SJCRH30 (cell line): ENCODE measurements at places on chromosomes 4 and X. TPM values are rescaled to one million over a fixed set of nuclear protein-coding genes. Genes with fewer than 3 reads are reported as not detected.

GPR50 gene
- total RNA-seq, result not detected in 2 replicates

BRS3 gene
- total RNA-seq, result not detected in 2 replicates

SSX1 gene
- not detected in 2 replicates for total RNA-seq

SPANXN2 gene
- total RNA-seq, result not detected in 2 replicates

TECRL gene
- total RNA-seq, result not detected in 2 replicates

STPG2 gene
- total RNA-seq, result not detected in 2 replicates

KCTD8 gene
- not detected in 2 replicates for total RNA-seq

- DNase-seq, result no peak
These were observed 148.1 kb downstream of the PPARGC1A start for GRCh38 chr4:23741681-23742191.

GRCh38 chrX:71053217-71053621 lies 14.9 kb downstream of the SNX12 start:
- DNase-seq, result no peak

DNA sequence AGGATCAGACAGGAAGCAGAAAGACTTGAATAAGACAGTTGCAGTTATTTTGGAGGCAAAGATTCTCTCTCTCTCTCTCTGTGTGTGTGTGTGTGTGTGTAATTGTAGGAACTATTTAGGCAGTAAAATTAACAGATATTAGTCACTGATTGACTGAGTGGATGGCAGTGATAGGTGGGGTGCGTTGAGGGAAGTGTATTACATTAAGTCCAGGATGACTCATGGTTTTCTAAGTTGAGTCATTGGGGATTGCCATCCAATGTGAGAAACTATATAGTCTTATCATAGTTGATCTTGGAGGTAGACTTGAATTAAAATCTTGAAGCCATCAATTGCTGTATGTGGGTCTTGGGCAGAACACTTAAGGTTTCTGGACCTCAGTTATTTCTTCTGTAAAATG lies 75.4 kb downstream of the AR start:
- DNase-seq, result no peak

DNA sequence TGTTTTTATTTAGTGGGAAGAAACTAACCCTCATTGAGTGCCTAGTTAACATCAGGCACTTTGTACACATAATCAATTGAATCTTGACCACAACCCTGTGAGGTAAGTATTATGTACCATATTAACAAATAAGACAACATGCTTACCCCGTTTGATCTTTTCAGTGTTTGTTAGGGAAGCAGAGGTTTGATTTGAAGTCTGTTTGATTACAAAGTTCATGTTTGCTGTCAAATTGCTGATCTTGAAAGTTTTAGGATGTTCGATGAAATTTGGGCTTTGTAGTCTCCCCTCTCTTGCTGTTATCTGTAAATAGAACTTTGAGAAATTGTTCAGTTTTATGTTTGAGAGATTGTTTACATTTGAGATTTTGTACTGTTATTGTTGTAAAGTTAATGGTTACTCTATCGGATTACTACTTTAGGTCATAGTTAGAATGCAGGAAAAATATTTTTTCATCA lies 13.4 kb upstream of the ADH4 start:
- DNase-seq, result no peak

DNA sequence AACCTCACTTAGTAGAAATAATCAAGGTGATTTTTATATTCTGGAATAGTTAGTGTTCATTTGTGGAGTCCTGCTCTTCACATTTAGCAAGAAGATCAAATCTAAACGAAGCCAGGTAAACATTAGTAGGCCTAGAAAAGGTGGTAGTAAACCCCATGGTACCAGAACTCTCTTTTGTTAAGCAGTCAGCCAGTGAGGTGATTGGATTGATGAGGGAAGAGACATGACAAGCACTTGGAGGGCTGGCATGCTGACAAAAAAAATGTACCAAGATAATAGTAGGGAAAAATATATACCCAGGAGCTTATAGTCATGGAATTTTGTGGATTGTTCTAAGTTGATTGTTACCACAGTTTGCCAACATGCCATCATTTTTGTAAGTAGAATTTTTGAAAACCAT lies 163.8 kb downstream of the BANK1 start:
- no peak for DNase-seq

GRCh38 chr4:69134471-69134870 lies 38.2 kb downstream of the UGT2B7 start:
- DNase-seq, result no peak

GRCh38 chr4:105433421-105433820 lies 40.4 kb downstream of the PPA2 start:
- peak; percentile 71 for DNase-seq

DNA sequence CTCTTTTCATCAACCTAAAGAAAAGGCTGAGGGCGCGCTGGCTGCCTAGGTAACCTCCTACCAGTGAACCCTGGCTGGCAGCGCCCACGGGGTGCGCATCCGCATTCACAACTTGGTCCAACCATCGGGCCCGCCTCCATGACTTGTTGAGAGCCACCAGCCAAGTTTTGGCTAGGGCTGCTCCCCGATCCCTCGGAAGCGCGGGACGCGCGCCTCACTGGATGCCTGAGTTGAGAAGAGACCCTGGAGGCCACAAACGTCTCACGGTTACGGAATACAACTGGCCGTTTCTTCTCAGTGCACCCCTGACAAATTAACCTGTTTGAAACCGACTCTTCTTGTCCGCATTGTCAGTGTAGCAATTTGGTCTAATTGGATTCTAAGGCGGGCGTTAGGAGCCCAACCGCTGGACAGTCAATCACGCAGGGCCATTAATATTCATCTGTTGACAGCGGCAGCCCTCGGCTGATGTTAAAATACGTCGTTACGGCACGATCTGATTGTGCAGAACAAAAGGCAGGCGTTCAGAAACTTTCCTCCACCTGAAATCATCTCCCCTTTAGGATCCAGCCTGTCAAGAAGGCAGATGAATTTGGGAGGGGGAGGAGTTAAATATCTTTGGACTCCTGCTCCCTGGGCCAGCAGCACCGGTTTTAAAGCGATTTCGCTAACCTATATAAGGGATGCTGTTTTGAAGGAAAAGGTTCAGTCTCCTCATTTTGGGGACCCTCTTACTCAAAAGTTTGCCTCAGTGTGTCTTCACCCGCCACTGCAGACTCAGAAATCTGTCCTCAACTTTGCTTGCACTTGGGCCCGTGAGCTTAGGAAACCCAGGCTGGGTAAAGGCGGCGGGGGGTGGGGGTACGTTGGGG lies 1.2 kb downstream of the GPC3 start:
- DNase-seq, result no peak

GRCh38 chr4:171759274-171759673 lies 53.9 kb upstream of the GALNTL6 start:
- peak; percentile 1 for DNase-seq

DNA sequence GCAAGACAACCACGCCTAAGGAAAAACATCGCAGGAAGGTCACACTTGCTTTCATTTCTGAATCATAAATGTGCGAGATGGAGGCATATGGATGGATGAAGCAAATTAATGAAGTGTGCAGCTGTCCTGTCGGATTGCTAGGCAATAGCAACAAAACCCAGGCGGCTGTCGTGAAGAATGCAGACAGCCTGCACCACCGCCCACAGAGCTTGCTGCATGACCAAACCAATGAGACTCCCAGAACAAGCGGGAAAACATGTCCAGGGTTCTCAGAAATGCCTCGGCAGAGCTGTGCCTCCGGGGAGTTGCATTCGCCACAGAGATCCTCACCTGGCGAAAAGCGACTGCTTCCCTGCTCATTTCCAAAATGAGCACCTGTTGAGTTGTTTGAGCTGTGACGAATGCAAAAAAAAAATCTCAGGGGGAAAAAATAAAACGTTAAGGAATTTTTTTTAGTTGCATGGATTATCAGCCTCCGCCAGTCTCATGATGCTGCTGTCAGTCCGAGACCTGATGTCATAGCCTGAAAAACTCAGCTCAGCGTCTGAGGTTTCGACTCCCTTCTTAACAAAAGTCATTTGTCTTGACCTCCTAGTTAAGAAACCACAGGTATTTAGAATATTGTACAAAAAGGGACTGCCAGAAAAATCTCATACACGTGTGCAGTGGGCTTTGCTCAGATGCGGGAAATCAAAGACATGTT lies 155.5 kb upstream of the MXRA5 start:
- peak; percentile 98 for DNase-seq

DNA sequence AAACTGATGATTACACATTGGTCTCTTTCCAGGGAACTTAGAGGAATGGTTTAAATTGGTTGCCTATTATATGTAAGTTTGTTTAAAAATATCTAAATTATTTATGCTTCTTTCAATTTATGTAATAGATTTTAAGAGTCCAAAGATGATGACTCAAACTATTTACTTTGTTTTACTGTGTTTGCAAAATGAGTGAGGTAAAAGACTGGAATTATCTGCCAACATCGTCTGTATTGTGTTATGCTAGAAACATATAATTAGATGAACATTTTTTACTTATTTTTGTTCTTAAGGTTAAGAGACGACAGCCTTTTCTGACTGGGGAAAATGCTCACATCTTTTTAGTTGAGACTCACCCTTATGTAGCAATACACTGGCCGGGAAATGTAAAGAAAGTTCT lies 51.1 kb upstream of the SYTL5 start:
- DNase-seq, result no peak

- DNase-seq, result no peak
These were observed 3.4 kb downstream of the PLAC8 start for GRCh38 chr4:83110970-83111750.

GRCh38 chr4:3408793-3409330 lies 32.9 kb upstream of the HGFAC start:
- no peak for DNase-seq

DNA sequence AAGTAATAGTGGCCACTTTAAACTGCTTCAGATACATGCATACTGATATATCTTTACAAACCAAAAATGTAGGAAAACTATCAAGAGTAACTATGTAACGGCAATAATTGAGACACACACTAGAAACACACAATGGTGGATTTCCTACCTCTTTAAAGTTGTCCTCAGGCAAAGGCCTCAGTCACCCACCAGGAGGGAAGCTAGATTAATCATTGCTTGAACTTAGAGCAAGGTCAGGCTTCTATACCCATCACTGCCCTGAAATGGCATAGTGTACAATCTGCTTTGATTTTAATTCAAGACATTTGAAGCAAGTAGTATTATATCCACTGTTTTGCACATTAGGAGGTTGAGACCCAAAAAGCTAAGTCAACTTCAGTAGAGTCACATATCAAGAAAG lies 110.9 kb downstream of the AREG start:
- no peak for DNase-seq

GRCh38 chr4:3599951-3600350 lies 67.7 kb upstream of the LRPAP1 start:
- DNase-seq, result no peak

GRCh38 chr4:89242216-89242615 lies 65.4 kb downstream of the GPRIN3 start:
- no peak for DNase-seq

GRCh38 chr4:2630556-2631273 lies 94.3 kb downstream of the FAM193A start:
- no peak for DNase-seq

DNA sequence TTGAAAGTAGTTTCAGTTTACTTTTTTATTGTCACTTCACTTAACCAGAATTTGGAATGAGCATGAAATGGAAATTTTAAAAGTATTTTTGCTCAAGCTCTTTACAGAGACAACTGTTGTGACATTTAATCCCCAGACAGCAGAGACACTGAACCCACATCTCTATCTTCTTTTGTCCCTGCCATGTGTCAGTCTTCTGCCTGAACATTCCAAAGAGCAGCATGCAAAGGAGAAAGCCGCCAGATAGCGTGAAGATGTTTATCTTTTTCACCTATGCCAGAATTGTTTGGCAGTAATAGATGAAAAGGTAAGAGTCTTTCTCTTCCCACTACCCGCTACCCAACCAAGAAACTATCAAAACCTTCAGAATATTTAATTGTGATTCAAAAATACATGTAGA lies 46.8 kb downstream of the NDNF start:
- DNase-seq, result no peak

DNA sequence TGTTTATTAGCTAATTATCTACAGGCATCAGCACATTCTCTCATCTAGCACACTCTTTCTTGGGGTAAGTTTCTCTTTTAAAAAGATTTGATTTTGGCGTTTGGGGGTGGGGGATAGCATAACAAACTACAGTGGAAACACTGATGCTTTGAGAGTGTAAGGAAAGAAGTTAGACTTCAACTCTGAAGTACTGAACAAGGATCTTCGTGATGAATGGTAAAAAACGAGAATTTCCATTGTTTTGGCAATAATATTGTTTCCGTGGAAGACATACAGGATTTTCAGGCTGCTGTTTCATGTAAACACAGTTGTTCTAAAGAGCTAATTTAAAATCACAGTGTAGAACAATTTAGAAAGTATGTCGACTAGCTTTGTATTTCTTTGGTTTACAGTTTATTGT lies 451 bp downstream of the LPAR4 start:
- DNase-seq, result no peak
